ENCODE measurements at places on chromosomes 13 and 19.

DNA sequence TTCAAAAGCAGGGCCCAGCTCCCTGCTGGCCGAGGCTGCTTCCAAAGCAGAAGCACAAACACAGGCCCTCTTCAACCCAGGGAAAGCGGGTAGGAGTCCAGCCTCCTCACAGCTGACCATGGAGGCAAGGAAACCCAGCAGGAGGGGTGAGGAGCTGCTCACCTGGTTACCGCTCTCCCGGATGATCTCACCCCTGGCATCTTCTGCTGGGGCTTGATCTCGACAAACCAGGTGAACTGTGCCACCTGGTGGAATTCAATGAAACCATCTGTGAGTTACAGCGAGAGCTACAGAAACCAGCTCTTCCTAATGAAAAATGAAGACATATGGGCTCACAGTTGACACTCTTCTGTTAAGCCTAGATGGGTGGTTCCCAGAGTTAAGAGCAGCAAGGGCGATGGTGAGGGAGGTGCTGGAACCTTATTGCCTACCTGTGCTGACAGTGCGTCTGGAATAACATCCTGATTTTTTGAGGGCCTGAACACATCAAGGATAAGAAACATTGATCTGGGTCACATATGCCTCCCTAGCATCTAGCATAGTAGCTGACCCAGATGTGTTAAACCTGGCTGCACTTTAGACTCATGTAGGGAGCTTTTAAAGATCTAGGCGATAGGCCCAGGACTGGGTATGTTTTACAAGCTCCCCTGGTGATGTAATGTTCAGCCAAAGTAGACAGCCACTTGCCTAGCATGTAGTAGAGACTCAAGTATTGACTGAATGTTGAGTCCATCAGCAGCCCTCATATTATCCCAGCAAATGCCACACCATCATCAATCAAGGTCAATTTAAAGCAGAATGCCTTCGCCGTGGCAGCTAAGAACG is 6.1 kb downstream of the DHRS12 start:
- peak; percentile 86 for DNase-seq

GRCh38 chr19:29383696-29384095 is 142.1 kb upstream of the VSTM2B start:
- no peak for DNase-seq

DNA sequence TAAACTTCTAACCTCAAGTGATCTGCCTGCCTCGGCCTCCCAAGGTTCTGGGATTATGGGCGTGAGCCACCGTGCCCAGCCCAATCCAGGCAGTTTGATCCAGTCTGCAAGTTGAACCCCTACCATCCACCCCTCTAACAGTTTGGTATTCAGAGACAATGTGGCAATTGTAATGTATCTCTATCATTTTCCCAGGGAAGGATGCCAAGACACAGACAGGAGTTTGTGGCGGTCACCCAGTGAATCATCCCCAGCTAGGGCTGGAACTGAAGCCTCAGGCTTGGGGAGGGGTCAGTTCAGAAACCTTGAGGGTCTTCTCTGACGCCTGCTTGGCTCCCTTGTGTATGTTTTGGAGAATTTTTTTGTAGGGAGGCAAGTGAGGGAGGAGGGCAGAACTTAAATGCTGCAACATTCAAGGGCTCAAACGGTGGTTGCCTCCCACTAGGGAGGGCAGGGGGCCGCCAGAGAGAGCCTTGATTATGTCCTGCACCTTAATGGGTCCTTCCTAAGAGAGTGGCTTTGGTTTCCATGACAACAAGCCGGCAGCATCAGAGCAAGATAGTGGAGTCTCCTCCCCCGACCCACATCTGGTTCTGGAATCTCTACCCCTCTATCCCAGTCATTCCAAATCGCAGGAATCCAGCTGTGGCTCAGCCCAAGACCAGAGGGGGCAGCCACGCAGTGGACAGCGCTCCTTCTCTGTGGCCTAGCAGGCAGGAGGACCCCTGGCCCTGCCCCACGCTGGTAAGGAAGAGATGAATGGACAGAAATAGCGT is 14.9 kb upstream of the FEM1A start:
- no peak for DNase-seq

DNA sequence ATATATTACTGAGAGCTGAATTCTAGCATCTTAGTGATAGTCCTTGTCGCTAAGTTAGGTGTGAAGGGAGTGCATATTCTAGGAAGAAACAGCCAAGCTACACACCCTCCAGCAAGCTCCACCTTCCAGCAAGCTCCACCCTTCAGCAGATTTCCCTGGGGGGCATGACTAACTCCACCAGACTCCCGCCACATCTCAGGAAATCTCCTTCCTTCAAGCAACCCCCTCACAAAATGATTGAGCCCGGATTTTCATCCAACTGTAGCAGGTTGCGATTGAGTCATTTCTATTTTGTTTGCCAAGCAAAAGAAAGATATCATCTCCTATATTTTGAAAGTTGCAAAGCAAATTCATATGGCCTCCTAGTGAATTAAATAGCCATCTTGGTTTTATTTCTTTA is 162.1 kb upstream of the TMTC4 start:
- DNase-seq: no peak

DNA sequence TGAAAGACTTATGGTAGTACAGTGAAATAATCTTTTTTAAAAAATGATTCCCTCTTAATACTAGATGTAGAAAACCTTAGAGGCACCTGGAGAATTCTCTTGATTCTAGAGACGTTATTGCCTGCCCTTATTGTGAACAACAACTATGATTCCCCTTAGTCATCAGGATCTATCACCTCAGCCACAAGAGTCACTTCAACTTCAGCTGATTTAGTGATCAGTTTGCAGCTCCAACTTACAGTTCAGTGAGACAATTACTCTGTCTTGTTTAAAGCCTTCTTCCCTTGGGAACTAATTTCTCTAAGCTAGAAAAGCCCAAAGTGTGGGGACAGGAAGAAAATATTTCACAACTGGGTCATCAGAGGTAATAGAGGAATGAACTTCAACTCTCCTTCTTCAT is 254.3 kb upstream of the SLITRK1 start:
- DNase-seq: no peak

GRCh38 chr19:7783991-7784423 is 21.0 kb downstream of the CLEC4M start:
- no peak for DNase-seq

GRCh38 chr13:65111223-65111622 is 2118.9 kb downstream of the PCDH9 start:
- DNase-seq: no peak

GRCh38 chr19:38728752-38729541 is 15.3 kb downstream of the CAPN12 start:
- DNase-seq: no peak

GRCh38 chr13:62997038-62997599 is 1581.5 kb upstream of the PCDH20 start:
- DNase-seq: no peak

GRCh38 chr19:18155095-18156087 is 2.4 kb downstream of the PIK3R2 start:
- DNase-seq: no peak

DNA sequence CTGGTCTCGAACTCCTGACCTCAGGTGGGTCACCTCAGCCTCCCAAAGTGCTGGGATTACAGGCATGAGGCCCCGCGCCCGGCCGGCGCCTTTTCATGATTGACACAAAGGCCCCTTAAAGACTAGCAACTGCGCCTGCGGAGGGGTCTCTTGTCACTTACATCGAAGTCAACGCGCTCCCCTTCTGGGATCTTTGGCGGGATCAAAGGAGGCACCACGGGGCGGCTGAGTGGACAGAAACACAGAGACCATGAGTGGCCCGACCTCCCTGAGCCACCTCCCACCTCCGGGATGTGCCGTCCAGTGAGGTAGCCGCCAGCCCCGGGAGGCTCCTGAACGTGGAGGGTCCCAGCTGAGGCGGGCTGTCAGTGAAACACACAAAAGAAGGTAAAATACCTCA is 7.3 kb downstream of the TNNT1 start:
- DNase-seq: no peak

- DNase-seq: peak; percentile 23
Observed at GRCh38 chr19:40416918-40417642, 3.9 kb upstream of the PRX start.

DNA sequence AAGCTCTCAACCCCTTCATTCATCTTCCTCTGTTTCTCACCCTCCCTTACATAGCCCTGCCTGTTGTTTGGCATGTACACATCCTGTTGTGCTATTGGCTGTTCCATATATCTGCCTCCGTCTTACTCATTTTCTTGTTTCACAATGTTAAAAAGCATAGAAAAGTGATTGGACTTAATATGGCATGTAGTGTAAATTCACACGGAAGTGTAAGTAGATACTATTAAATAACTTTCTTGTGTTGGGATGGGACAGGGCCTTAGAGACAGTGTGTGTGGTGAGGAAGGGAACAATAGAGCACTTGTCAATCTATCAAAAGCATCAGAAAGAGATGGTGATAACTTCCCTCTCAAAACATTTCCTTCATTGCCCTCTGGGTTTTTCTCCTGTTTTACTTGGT is 12.3 kb downstream of the LMO7 start:
- no peak for DNase-seq

GRCh38 chr19:17385878-17386611 is 8.0 kb downstream of the CCDC194 start:
- DNase-seq: peak; percentile 75

GRCh38 chr13:102400675-102401145 is 1.1 kb downstream of the FGF14 start:
- peak; percentile 36 for DNase-seq

GRCh38 chr13:41411522-41411921 is 45.8 kb upstream of the RGCC start:
- DNase-seq: peak; percentile 63

GRCh38 chr19:33290956-33291622 is 11.2 kb downstream of the CEBPA start:
- peak; percentile 19 for DNase-seq

- DNase-seq: no peak
Observed at GRCh38 chr13:112113851-112114250, 46.9 kb downstream of the SOX1 start.

DNA sequence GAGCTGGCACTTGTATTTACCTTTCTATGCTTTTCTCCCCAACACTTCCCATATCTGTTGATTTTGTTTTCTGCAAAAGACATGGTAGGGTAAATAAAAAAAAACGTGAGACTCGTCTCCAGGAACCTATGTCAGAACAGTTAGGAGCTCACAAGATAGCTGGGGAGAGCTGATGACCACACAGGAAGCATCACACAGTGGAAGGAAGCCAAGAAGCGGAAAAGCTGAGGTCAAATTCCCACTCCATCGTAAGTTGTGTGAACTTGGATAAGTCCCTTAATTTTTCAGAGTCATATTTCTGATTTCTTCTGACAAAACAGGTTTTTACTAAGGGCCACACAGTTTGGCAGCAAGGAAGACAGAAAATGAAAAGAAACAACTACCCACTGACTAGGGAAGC is 199.6 kb downstream of the KLF5 start:
- DNase-seq: no peak

All from astrocyte of the hippocampus (primary cell).